Stimulated activated naive CD4-positive, alpha-beta T cell (primary cell): ENCODE measurements at places on chromosomes 2 and 18.

DNA sequence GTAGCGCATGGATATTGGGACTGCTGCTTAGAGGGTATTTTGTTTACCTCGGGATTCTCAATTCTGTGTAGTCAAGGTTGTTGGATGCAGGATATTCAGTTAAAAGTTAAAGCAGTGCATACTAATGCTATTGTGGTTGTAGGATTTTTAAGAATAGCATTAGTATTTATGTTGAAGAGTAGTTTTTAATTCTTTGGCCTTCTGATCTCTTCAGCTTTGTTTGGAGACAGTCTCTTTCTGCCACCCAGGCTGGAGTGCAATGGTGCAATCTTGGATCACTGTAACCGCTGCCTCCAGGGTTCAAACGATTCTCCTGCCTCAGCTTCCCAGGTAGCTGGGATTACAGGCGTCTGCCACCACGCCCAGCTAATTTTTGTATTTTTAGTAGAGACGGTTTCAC, 1.5 kb downstream of the RHBDD1 start:
- no peak for DNase-seq

DNA sequence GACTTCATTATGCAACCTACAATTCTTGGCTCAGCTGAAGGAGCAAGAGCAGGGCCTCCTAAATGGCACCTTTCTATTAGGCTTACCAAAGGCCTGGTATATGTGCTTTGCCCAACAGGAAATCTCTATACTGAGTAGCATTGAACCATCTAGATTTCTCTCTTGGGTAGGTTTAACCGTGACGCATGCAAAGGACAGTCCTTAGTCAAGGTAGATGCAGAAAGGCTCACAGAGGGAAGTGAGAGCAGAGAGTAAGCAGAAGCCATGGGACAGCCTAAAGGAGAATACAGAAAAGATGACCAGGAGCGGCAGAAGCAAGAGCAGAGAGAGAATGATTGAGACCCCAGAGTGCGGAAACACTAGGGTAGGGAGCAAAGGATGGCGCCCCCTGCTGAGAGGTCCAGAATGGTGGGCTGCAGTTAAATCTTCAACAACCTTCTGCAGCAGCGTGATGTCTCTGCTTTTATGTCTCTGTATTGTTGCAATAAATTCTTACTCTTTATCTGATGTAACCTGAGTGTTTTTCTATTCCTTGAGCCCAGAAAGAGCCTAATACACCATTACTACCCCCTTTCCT, 4.7 kb upstream of the OSBPL1A start:
- no peak for DNase-seq

- DNase-seq, result no peak
These were observed 63.8 kb downstream of the ZNF236 start for GRCh38 chr18:76886112-76886511.

DNA sequence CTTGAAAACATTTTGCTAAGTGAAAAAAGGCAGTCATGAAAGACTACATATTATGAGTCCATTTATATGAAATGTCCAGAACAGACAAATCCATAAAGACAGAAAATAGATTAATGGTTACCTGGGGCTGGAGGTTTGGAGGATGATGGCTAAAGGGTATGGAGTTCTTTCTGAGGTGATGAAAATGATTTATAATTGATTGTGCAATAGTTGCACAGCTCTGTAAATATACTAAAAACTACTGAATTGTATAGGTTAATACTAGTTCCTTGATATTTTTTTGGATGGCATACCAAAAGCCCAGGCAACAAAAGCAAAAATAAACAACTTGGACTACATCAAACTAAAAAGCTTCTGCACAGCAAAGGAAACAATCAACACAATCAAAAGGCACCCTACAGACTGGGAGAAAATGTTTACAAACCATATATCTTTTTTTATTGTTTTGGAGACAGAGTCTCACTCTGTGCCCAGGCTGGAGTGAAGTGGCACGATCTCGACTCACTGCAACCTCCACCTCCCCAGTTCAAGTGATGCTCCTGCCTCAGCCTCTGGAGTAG, 21.5 kb downstream of the SOS1 start:
- no peak for DNase-seq

DNA sequence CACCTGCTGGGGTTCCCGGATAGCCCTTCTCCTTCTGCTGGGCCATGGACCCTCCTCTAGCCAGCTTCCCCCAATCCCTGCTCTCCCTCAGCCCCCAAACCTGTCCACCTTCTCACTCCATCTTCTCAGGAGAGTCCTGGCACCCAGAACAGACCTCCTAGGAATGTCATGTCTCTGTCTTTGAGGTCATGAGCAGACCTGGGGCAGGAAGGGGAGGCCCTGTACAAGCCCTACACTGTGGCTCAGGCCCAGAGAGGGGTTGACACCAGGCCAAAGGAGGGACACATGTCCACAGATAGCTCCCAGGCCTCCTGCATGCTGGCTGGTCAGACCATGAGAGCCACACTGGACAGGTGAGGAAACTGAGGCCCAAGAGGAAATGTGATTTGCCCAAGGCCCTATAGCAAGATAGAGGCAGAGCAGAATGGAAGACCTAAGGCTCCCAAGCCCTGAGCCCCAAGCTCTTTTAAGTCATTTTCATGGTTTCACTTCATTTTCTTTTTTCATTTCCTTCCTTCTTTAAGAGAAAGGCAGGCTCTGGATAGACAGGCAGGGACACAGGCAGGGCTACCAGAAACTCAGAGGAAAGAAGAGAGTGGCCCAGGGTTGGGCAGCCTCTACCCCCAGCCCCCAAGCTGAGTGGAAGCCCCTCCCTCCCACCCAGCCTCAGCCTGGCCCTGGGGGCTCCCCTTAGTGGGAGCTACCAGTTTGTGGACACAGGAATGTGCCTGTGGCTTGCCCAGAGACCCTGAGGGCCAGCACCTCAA, 159.7 kb downstream of the SMAD7 start:
- no peak for DNase-seq

GRCh38 chr2:26685989-26686839, 6.3 kb upstream of the KCNK3 start:
- no peak for DNase-seq

GRCh38 chr2:209523041-209523740, 99.3 kb downstream of the MAP2 start:
- DNase-seq, result no peak

DNA sequence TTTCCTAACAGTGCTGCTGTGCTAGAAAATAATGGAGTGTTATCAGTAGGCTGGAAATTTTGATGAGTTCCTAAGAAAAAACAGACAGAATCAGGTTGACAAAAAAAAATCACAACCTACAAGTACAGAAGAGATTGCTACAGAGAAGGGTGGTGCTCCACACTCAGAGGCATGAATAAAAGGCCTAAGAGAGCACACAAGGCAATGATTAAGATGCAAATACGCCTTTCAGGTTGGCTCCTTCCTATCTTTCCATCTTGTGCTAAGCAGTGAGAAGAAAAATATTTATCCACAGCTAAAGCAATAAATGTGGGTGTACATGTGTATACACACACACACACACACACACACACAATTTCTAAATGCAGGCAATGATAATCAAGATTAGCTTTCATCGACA, 130.6 kb upstream of the UBE2E3 start:
- DNase-seq, result no peak

- DNase-seq, result no peak
These were observed 912 bp upstream of the LAPTM4A start for GRCh38 chr2:20052229-20052851.

- DNase-seq, result no peak
These were observed 78.9 kb upstream of the ZSWIM2 start for GRCh38 chr2:186927867-186928191.

DNA sequence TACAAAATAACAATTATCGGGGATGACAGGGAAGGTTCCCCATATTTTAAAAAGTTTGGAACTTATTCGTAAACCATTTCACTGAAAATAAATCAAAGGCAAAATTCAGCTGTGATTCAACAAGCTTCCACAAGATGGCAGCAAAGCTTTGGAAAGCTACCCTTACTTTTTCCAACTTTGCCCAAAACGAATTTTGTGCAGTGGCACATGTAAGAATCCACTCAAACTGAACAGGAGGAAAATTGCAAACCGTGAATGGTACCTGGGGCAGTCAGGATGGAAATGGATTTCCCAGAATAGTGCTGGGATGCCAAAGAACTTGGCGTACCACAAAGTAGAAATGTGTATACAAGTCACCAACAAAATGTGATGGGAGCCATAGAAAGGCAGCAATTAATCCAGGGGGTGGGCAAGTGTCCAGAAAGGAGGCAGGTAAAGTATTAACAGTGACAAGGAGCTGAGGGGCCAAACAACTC, 10.7 kb downstream of the RPL31 start:
- DNase-seq, result no peak

- no peak for DNase-seq
These were observed 69.3 kb upstream of the MCFD2 start for GRCh38 chr2:46984642-46985476.

DNA sequence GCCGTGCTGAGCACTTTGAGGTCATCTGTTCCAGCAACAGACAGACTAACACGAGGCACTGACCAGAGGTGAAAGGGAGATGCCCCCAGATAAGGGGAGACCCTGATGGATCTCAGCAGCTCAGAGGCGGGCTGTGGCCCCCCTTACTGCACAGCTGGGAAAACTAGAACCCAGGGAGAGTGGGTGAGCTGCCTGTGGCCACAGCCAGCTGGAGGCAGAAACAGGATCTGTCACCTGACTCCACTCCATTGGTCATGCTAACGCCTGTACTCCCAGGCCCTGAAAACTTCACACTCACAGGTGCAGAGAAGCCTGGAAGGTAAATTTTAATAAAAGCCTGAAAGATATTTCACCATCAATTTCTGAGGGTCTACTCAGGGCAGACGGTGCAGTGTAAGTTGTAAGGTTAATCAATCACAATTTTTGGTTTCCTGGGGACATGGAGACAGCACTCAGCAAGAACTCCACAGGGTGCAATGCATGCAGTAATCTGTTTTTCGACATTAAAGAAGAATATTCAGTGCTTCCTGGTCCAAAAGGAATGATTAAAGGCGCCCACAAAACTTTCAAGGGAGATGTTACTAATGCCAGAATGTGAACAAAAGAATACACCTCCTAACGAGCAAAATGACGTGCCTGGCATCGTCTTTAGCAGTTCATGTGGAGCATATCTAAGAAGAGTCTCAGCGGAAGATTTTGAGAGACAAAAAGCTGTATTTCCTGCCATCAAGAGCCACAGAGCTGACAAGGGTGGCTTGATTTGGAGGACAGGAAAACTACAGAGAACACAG, 173.4 kb downstream of the EIPR1 start:
- DNase-seq, result peak; percentile 10

DNA sequence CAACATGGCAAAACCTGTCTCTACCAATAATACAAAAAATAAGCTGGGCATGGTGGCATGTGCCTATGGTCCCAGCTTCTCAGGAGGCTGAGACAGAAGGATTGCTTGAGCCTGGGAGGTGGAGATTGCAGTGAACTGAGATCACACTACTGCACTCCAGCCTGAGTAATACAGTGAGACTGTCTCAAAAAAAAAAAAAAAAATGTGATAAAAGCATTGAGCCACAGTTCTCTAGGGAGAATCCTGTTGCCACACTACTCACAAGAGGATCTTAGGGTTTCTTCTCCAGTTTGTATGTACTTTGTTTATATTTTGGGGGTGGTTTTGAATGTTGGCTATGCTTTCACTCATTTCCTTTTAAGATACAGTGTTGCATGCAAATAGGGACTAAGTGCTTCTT, 62.0 kb downstream of the TMEM185B start:
- no peak for DNase-seq

DNA sequence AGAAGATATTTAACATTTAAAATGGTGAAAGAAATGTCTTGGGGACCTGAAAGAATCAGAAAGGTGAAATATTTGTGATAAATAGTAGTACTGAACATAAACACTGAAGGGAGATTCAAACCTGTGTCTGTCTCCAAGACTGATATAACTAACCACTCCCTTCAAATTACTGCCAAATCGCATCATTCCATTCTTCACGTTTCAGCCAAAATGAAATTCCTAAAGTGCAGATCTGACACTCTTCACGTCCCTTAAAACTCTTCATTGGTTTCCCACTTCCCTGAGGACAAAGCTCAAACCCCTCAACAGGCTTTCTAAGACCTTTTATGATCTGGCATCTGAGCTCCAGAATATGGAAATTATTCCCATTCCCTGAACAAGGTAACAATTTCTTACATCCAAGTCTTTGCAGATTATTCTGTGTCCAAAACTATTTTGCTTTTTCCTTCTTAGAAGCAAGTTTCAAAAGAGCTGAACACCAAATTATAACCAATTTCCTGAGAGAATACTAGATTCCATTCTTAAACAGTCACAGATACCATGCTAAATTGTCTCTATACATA, 18.9 kb downstream of the SLC8A1 start:
- DNase-seq, result no peak
